GM10248 (cell line): ENCODE measurements at places on chromosomes 2 and 18.

GRCh38 chr2:71558300-71559051 lies 105.1 kb downstream of the DYSF start:
- no peak for DNase-seq

DNA sequence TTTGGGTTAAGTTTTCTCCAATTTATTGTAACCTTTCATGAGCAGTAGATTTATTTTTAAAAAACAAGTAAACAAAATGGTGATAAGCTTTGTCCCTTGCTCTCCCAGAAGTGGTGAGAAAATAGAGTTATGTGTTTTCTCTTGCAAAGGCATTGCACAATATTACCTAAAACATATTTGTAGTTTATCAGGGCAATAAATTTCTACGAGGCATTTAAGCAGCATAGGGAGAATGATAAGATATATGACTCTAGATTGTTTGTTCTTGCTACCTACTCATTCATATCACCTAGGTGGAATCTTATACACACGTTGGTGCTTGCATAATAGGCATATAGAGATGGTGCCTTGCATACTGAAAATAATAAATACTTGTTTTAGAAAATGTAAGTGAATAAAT lies 201.7 kb downstream of the MYO1B start:
- DNase-seq, result no peak

DNA sequence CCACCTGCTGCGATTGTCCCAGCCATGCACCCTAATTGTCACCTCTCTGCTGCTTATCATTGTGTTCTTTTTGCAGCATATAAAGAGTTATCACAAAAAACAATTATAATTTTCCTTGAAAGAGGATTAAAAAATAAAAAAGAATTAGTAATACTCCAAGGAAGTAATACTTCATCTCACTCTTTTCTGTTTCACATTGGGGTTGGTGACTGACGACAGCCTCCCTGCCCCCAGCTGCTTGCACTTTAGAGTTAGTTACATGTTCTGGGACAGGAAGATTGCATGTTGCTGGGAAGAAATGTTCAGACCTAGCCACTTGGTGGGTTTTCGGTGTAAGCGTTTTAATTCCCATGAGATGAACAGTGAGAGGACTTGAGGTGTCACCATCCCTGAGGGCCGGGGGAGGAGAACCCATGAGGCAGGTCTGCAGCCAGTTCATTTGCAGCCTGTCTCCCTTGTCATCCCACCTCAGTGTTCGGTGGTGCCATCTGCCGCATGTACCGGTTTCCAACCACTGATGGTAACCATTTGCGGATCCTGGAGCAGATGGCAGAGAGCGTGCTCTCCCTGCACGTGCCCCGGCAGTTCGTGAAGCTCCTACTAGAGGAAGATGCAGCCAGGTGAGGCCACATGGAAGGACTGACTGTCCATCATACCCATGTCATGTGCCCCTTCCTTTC lies 69.1 kb downstream of the COA5 start:
- DNase-seq, result no peak

- DNase-seq, result no peak
These were observed 44.6 kb downstream of the B3GNT2 start for GRCh38 chr2:62240546-62240945.

DNA sequence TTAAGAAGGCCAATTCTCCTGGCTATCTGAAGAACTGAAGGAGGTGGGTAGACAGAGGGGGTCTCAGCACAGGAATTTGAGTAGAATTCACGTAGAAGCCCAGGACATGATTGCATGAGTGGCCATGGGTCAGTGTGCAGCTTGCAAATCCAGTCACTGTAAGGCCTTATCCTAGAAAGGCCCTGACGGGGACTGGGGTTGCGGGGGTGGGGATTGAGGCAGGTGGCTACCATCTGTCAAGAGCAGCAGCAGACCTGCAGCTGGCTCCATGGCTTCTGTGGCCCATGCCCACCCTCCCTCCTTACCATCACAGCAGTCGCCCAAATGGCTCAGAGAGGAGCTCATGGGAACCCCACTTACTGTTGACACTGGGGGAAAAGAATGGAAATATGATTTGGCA lies 34.6 kb upstream of the SLC14A1 start:
- no peak for DNase-seq

DNA sequence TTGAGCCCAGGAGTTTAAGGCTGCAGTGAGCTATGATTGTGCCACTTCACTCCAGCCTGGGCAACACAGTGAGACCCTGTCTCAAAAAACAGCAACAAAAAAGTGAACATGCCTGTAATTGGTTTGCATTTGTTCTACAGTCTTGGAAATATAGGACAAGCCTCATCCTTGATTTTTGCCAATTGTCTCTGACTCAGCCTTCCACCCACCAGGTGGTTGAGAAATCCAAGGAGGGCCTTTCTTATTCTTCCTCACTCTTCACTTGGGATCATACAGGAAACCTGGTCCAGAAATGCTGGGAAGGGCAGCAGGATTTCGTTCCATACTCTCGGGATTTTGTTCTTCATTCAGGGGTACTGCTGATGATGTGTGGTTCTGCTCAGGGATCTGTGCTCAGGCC lies 94.6 kb downstream of the CDC42EP3 start:
- DNase-seq, result no peak

- DNase-seq, result no peak
These were observed 86.6 kb downstream of the ARHGAP28 start for GRCh38 chr18:6816154-6816553.

- DNase-seq, result no peak
These were observed 191.9 kb downstream of the SPP2 start for GRCh38 chr2:234242459-234242836.

GRCh38 chr2:112996635-112997034 lies 8.6 kb upstream of the IL36A start:
- DNase-seq, result no peak

DNA sequence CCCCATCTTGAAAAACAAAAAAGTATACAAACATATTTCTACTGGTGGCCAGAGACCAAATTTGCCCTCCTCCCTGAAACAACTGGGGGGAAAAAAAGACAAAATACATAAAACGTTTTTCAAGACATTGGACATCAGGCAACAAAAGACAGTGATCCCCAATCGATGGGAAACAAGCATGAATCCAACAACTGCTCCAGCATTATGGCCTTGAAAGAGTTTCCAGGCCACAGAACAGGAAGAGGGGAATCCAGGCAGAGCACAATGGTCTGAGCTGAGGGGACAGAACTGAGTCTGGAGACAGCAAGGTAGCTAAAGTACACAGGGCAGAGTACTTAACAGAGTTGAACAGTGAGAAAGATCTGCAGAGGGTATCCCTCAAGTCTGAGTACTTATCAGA lies 4.4 kb downstream of the CCDC88A start:
- no peak for DNase-seq

GRCh38 chr2:240564561-240565332 lies 3.5 kb upstream of the RNPEPL1 start:
- no peak for DNase-seq

GRCh38 chr2:5176764-5177163 lies 515.4 kb upstream of the SOX11 start:
- no peak for DNase-seq

GRCh38 chr2:174343343-174343622 lies 8.5 kb downstream of the SP9 start:
- DNase-seq, result no peak

DNA sequence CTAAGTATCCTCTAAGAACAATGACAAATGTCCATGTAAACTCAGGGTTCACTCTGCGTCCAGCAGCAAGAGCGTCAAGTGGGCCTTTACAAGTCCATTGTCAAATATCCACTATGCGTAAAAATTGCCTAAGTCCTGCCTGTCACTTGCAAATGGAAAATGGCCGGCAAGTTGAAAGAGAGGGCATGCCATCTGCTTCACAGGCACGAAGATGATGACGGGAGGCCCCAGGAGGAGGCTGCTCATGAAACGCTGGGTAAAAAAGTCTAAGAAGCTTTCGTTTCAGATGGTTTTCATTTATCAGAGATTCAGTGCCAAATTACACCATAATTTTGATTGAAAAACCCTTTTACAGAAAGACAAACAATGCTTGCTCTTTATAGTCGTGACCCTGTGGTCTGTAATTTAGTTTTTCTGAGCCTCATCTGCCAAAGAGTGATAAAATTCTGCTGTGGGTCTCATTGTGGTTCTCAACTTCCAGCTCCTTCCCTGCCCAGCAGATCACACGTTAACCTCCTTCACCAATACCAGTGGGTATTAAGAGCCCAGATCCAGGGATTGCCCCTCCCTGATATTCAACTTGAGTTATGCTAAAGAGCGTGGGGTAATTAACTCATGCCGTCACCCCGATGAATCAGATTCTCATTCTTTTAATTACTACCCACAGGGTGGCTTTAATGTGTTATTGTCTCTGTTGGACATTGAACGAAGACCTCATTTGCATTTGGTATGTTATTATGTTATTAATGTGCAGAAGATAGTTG lies 160.2 kb upstream of the ALKAL2 start:
- no peak for DNase-seq

DNA sequence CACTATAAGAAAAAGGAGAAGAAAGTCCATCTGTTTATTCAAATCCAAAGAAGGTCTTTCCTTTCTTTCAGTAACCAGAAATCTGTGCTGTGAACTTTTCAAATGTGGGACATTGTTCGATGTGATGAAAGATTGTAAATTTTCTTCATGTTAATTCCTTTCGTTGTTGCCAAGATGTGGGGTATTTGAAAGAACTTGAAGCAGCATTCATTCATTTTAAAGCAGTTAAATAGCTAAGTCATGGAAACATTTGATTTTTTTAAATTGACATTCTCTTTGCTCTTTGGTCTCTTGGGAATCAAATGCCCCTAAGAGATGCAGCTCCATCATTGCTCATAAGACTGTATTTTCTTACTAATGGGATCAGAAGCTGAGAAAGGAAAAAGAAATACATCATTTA lies 93.7 kb upstream of the EHBP1 start:
- DNase-seq, result no peak

DNA sequence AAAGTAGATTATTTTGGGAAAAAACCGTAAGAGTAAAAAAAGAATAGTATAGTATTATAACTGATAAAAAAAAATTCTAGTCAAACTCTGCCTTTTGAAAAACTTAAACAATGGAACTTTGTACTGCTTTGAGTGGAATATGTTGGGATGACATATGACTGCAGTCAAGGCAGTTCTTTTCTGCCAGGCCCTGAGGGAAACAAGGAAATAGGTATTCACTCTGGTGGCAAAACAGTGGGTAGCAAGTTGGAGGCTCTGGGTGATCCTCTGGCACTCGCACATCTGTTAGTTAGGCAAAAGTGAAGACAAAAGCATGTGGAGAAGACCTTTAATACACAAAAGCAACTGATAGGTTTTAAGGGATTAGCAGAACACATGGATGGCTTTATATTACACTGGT lies 102.2 kb downstream of the ARHGEF33 start:
- no peak for DNase-seq

DNA sequence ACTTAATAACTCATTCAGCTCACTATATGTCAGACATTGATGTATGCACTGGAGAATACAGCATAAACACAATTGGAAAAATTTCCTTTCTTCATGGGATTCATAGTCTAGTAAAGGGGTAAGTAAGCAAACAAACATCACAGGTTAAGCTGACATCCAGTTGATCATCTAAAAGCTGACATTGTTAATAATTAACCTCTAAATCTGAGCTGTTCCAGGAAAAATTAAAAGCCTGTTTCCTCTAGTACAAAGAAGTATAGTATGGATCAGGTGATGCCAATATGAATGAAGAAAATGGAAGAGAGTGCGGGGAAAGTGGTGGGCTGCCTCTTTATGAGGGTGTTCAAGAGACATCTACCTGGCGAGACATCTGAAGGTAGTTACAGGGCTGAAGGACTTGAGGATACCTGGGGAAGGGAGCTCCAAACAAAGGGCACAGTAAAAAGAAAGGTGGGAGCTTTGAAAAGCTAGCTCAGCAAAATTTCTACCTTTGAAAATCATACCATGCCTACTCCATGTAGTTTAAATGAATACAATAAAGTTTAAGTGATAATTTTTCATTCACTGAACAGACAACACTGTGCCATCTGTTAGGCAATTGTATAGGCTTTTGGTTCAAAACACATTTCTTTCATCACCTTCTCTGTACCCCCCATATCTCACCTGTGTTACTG lies 619.3 kb downstream of the TRIB2 start:
- DNase-seq, result no peak

GRCh38 chr2:229851870-229852269 lies 69.9 kb downstream of the TRIP12 start:
- DNase-seq, result no peak

DNA sequence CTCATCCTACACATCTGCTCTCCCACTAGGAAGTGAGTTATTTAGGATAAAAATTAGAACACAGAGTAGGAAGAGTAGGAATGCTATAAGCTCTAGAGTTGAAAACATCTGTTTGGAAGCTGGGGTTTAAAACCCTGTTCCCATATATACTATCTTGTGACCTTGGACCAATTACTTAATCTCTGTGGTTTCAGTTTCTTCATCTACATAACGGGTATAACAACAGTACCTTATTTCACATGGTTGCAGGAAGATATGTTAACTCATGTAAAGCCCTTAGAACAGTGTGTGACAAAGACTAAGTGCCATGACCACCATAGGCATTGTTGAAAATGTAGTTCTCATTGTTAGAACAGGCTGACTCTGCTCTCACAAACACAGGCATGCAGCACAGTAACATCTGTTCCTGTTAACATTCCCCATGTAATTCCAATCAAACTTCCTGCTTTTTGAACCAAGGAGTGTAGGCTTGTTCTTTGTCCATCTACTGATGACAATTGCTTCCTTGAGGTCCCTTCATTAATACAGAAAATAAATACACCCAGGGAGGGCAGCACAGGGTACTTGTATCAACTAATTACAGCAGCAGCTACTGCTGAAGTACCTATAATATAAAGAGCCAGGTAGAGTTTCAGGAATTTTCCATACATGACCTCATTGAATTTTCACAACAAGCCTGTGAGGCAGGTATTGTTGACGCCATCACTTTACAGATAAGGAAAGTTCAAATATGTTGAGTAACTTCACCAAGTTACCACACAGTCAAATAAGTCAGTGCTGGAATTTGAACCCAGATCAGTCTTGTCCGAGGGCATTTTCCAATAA lies 204.2 kb downstream of the L3MBTL4 start:
- no peak for DNase-seq
